Brain (organoid and tissue), 16 donors: ENCODE measurements at places on chromosomes 3 and 15. TPM values are rescaled to one million over a fixed set of nuclear protein-coding genes. Genes with fewer than 3 reads are reported as not detected.

GP5 gene
- polyA plus RNA-seq = not detected

CLRN1 gene
- not detected for polyA plus RNA-seq

C3orf20 gene
- not detected for polyA plus RNA-seq

CCDC80 gene
- polyA plus RNA-seq = 3.2 TPM

CAND2 gene
- 10.3 TPM for polyA plus RNA-seq

ACTC1 gene
- 1.2 TPM for polyA plus RNA-seq

CIP2A gene
- 3.7 TPM for polyA plus RNA-seq

C3orf33 gene
- 1.8 TPM for polyA plus RNA-seq

TMEM212 gene
- polyA plus RNA-seq = not detected

HGD gene
- polyA plus RNA-seq = not detected

SLC22A14 gene
- not detected for polyA plus RNA-seq

OR5H15 gene
- not detected for polyA plus RNA-seq

CELSR3 gene
- 23.1 TPM for polyA plus RNA-seq

CAMK1 gene
- polyA plus RNA-seq = 23.8 TPM

FBXW12 gene
- polyA plus RNA-seq = not detected

INSYN1 gene
- 25.6 TPM for polyA plus RNA-seq

ROPN1B gene
- polyA plus RNA-seq = 5.3 TPM

MCCC1 gene
- polyA plus RNA-seq = 23.0 TPM

NRG4 gene
- 0.78 TPM for polyA plus RNA-seq

LMLN gene
- 1.5 TPM for polyA plus RNA-seq

CGNL1 gene
- 9.1 TPM for polyA plus RNA-seq

GPR27 gene
- polyA plus RNA-seq = 9.5 TPM

XCR1 gene
- polyA plus RNA-seq = not detected

ZNF860 gene
- polyA plus RNA-seq = 0.20 TPM

CYP8B1 gene
- polyA plus RNA-seq = not detected
